ENCODE measurements at places on chromosomes 7 and 10. TPM values are rescaled to one million over a fixed set of nuclear protein-coding genes. Genes with fewer than 3 reads are reported as not detected.

Gene CASTOR2
- total RNA-seq, result 6.3 TPM

Gene EIF3B
- total RNA-seq, result 237 TPM

Gene HYAL4
- 0.04 TPM for total RNA-seq

Gene CALN1
- not detected for total RNA-seq

Gene LUC7L2
- total RNA-seq, result 38.9 TPM

Gene PON3
- total RNA-seq, result 35.7 TPM

Gene ACADSB
- total RNA-seq, result 11.9 TPM

Gene MDFIC
- total RNA-seq, result 22.7 TPM

Gene ZCCHC24
- total RNA-seq, result 3.3 TPM

Gene TRIM74
- 0.39 TPM for total RNA-seq

Gene FANK1
- 1.9 TPM for total RNA-seq

Gene MRLN
- total RNA-seq, result not detected

Gene CALHM3
- total RNA-seq, result 0.22 TPM

Gene EPDR1
- 74.5 TPM for total RNA-seq

Gene COX15
- total RNA-seq, result 36.0 TPM

Gene GPR146
- total RNA-seq, result 1.6 TPM

Gene CTNNA3
- total RNA-seq, result not detected

Gene ITGB8
- total RNA-seq, result 0.73 TPM

Gene SLC39A12
- total RNA-seq, result not detected

Gene LMBR1
- 40.4 TPM for total RNA-seq

Gene LRIT1
- not detected for total RNA-seq

Gene CDC14C
- total RNA-seq, result not detected

Gene ZNF25
- total RNA-seq, result 2.2 TPM

Gene GARIN1A
- 0.57 TPM for total RNA-seq

Gene CALU
- 143 TPM for total RNA-seq

Gene PPP1R17
- total RNA-seq, result not detected

Gene SPAM1
- total RNA-seq, result not detected

Gene BAG3
- 212 TPM for total RNA-seq
